ENCODE measurements at places on chromosomes 6 and 20.

GRCh38 chr6:3247255-3248146, 11.2 kb upstream of the PSMG4 start:
- DNase-seq: no peak

DNA sequence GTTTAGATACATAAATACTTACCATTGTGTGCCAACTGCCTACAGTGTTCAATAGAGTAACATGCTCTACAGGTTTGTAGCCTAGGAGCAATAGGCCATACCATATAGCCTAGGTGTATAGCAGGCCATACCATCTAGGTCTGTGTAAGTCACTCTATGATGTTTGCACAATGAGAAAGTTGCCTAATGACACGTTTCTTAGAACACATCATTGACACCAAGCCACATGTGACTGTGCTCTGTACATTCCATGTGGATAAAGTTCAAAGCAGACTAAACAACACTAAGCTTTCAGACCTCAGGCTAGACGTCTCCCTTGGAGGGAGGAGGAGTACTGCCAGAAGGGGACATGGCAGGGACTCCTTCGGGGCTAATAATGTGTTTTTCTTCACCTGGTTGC, 93.6 kb downstream of the KIF16B start:
- DNase-seq: no peak

GRCh38 chr6:21999012-21999528, 297.8 kb downstream of the PRL start:
- no peak for DNase-seq

DNA sequence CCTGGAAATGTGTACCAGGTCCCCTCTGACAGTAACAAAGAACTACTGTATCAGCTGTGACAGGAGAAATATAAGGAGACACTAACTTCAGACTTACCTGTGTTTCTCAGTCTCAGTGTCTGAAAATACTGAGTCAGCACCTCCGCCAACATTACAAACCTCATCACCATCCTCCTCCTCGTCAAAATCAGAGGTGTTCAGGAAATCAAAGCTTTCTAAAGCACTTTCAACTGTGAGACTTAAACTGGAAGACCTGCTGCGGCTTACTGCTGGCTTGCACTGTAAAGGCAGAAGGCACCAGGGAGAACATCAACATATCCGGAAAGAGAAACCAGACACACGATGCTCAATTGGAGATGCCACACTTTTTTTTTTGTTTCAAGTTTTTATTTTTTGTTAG, 40.3 kb upstream of the ARMH2 start:
- DNase-seq: no peak

GRCh38 chr20:40457404-40457803, 231.6 kb downstream of the MAFB start:
- no peak for DNase-seq

DNA sequence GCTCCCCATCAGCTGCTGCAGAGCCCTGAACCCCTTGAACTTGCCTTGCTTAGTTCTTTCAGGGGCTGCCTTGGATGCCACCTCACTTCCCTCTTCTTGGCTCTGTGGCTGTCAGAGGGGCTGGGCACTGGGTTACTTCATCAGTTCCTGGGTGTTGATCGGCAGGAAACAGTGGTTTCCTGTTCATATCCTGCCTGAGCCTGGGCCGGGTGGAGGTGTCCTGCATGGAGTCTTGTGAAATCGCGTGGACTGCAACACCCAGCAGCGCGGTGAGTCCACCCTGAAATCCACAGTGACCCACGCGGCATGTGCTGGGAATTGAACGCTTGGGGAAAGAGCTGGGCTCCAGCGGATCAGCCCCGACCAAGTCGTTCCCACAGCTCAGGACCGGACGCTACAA, 97.5 kb downstream of the CDH26 start:
- peak; percentile 30 for DNase-seq

DNA sequence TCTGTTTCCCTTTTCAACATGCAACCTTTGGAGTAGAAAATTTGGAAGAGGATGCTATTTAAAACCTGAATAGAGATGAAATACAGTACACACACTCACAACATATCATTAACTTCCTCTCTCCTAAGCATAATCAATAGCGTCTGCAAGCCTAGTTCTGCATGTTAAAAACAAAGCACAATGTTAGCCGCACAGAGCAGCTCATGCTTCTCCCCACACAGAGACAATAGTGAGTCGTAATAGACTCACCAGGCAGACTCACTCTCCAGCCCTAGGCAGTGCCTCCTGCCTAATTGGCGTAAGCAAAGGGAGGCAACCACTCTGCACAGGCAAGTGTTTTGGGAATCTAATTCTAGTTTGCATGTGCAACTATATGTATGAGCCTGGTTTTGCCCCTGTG, 45.8 kb upstream of the ARID1B start:
- no peak for DNase-seq

Measured in activated CD8-positive, alpha-beta memory T cell treated with anti-CD3 and anti-CD28 coated beads for 4 hours (primary cell).